ENCODE measurements at places on chromosomes 5 and 9. TPM values are rescaled to one million over a fixed set of nuclear protein-coding genes. Genes with fewer than 3 reads are reported as not detected.

DNA sequence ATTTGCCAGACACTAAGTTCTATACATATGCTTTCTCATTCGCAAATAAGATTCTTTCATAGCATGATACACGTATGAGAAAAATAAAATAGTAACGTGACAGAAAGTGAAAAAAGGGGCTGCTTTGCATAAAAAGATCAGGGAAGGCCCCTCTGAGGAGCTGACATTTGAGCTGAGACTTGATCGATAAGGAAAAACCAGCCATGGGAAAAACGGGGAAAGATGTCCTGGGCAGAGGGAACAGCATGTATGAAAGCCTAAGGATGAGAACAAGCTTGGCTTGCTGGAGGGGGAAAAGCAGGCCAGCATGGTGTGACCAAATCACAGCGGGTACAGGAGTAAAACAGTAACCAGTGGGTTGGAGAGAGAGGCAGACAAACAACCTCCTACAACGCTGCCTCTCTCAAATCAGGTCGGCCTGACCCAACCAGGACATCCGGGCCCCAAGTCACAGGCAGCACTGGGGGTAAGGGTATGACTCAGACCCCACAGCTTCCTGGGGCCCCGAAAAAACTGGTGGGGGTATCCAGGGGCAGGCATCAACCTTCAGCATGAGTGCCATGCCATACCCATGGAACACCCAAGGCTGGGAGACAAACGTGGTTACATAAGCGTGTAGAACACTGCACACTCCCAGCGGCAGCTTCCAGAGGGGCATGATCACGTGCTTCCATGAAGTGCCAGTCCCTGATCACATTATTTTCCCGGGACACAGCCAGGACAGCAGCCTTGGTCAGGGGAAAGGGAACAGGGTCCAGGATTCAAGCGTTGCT is 2.2 kb downstream of the TNIP1 start:
- peaks cover 38% of the 10 kb centered on the region for H3K4me1 ChIP-seq
- no peak overlapping the region for H3K27ac ChIP-seq
- H3K36me3 ChIP-seq: peaks cover 4% of the 10 kb centered on the region
- H3K27me3 ChIP-seq: no peaks in the 10 kb centered on the region
- no peak for DNase-seq

GRCh38 chr5:33692980-33693379 is 198.8 kb downstream of the ADAMTS12 start:
- no peak overlapping the region for H3K4me3 ChIP-seq
- H3K36me3 ChIP-seq: peaks cover 3% of the 10 kb centered on the region
- H3K4me1 ChIP-seq: peaks cover 42% of the 10 kb centered on the region
- peak overlapping the region; percentile 88 for H3K27ac ChIP-seq
- no peak for DNase-seq

- H3K36me3 ChIP-seq: peaks cover 37% of the 10 kb centered on the region
- H3K27me3 ChIP-seq: no peaks in the 10 kb centered on the region
- H3K4me1 ChIP-seq: no peaks in the 10 kb centered on the region
- no peak overlapping the region for H3K27ac ChIP-seq
These were observed 64.0 kb downstream of the UBAP1 start for GRCh38 chr9:34242830-34243229.

DNA sequence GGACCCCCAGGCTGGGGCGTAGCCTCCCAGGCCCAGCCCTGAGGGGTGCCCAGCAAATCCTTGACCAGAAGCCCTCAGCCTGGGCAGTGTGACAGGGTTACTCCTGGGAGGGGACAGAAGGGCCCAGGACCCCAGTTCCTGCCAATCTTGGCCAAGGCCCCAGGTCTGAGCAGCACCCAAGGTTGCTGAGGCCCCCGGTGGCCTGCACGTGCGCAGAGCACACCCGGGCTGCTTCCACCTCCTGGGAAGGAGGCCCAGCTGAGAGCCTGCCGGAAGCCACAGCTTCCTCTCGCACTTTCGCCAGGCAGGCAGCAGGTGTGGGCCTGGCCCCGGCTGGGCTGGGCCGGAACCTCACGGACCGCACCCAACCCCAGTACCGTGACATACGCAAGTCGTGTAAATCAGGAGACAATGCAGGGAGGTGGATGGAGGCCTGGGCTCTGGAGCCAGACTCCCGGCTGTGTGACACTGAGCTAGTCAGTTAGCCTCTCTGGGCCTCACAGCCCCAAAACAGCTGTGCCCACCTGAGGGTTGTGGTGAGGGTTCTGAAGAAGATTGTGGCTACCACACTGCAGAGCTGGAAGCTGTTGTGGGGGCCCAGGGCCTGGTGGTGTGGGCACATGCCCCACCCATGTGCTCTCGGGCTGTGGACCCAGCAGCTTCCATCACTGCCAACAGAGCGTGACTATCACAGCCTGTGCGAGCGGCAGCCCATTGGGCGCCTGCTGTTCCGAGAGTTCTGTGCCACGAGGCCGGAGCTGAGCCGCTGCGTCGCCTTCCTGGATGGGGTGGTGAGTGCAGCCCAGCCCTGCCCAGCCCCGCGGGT is 5.1 kb downstream of the GRK6 start:
- H3K27me3 ChIP-seq: no peaks in the 10 kb centered on the region
- H3K27ac ChIP-seq: no peak overlapping the region
- H3K4me3 ChIP-seq: no peak overlapping the region
- peak; percentile 75 for DNase-seq
- peaks cover 13% of the 10 kb centered on the region for H3K4me1 ChIP-seq

DNA sequence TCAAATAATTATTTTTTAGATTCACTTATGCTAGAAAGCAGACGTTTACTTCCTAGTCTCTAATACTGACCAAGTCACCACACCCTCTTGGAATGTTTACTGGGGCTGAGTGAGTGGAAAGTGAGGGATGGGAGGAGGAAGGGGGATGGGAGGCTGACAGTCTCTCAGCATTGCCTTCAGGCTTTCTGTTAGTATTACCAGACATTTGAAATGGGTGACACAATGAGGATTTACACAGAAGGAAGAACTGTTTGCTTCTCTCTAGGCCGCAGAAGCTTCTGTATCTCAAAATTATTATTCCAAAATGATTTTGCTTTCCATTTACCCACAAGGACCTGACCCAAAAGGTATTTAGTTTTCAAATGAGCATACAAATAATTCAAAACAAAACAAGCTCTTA is 232.8 kb upstream of the ZNF608 start:
- DNase-seq: no peak
- H3K36me3 ChIP-seq: no peaks in the 10 kb centered on the region
- no peak overlapping the region for H3K4me3 ChIP-seq
- H3K27ac ChIP-seq: no peak overlapping the region

DNA sequence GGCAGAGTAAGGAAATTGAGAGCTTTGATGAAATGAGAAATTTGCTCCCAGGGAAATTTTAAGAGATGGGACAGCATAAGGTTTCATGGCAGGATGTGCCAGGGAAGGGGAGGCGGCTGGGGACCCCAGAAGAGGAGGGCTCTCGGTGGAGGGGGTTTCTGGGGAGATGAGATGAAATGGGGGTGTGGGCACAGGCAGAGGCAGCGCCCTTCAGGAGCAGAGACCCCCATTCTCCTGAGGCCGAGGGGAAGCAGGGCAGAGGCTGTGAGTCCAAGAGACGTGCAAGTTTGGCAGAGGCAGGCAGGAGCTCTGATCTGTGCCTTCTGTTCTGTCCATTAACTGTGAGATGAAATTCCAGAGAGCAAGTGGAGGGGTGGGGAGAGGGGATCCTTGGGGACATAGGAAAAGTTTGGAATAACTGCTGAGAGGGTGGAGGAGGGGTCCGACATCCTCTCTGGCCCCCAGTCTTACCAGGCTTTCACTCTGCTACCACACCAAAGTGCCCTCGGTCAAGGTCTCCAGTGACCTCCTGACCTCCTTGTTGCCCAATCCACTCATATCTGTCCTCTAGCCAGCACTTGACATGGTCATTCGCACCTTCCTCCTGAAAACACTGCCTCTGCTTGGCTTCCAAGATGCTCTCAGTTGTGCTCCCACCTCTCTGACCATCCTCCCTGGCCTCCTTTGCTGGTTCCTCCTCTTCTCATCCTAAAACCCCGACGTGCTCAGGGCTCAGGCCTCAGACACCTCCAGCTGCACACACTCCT is 108.1 kb upstream of the MVB12B start:
- no peak overlapping the region for H3K27ac ChIP-seq
- peak; percentile 54 for DNase-seq
- no peak overlapping the region for H3K4me3 ChIP-seq
- H3K36me3 ChIP-seq: no peaks in the 10 kb centered on the region

DNA sequence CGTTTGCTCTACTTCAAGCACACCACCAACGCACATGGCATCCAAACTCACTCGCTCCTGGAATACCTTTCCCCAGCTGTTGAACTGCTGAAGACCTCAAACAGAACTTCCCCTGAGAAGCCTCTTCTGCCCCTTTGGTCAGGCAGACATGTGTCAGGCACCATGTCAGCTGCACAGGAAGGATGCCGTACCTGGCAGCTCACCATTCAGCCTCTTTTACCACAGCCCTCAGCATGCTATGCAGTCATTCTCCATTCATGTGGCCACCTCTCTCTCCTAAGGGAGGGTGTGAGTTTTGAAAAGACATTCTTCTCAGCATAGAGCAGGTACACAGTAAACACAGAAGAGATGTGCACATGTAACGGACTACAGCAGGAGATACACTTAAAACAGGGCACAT is 14.2 kb downstream of the IL4 start:
- H3K36me3 ChIP-seq: no peaks in the 10 kb centered on the region
- H3K27me3 ChIP-seq: no peaks in the 10 kb centered on the region
- no peak overlapping the region for H3K27ac ChIP-seq
- DNase-seq: no peak
- peaks cover 11% of the 10 kb centered on the region for H3K4me1 ChIP-seq
- no peak overlapping the region for H3K4me3 ChIP-seq

DNA sequence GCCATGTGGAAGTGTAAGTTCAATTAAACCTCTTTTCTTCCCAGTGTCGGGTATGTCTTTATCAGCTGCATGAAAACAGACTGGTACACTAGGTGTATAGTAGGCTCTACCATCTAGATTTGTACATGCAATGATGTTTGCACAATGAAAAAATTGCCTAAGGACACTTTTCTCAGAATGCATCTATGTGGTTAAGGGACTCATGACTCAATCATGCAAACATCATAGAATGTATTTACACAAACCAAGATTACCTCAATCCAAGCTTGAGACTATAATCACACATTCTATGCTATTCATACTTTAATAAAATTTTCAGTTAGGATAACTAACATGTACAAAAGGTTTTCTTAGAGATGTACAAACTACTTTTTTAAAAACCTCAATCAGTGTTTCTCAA is 1164.5 kb downstream of the CDH12 start:
- H3K4me1 ChIP-seq: no peaks in the 10 kb centered on the region
- no peak overlapping the region for H3K27ac ChIP-seq
- H3K4me3 ChIP-seq: no peak overlapping the region
- H3K36me3 ChIP-seq: no peaks in the 10 kb centered on the region
- H3K27me3 ChIP-seq: no peaks in the 10 kb centered on the region

DNA sequence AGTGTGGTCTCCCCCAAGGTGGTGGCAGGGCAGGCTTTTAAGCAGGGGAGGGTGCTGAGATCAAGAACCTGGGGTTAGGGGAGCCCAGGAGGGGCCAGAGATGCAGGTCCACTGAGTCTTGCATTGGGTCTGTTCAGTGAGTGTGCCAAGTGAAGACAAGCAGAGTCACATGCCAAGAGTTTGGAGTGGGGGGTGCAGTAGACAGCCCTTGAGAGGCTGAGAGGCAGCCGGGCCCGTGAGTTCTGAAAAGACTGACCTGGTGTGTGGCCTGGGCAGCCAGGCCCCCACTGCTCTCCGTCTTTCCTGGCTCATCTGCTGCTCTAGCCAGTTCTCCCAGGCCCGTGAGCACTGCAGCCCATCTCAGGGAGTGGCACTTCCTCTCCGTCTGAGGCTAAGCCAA is 120.0 kb downstream of the DAB2IP start:
- DNase-seq: peak; percentile 94
- peak overlapping the region; percentile 58 for H3K27ac ChIP-seq
- no peak overlapping the region for H3K4me3 ChIP-seq
- peaks cover 26% of the 10 kb centered on the region for H3K4me1 ChIP-seq
- no peaks in the 10 kb centered on the region for H3K27me3 ChIP-seq

- no peak for DNase-seq
- no peaks in the 10 kb centered on the region for H3K27me3 ChIP-seq
- no peak overlapping the region for H3K27ac ChIP-seq
- H3K36me3 ChIP-seq: peaks cover 50% of the 10 kb centered on the region
- H3K4me3 ChIP-seq: no peak overlapping the region
These were observed 114.1 kb upstream of the TXNDC8 start for GRCh38 chr9:110451726-110452125.

DNA sequence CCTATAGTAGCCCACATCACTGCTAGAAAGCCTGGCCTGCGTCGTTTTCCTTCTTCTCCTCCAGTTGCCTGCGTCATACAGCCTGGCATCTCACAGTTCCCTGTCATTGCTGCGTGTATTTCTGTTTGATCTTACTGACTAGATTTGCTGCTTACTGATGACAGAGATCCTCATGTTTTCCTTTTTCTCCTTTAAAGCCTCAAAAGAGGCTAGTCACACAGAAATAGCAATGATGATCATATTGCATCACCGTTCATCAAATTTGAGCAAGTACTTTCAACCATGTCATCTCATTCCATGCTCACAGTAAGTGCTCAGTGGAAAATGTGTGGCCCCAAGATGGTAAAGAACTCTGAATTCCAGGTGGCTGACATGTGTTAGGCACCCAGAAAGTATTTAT is 76.8 kb downstream of the MVB12B start:
- no peak for DNase-seq
- no peak overlapping the region for H3K27ac ChIP-seq
- no peaks in the 10 kb centered on the region for H3K27me3 ChIP-seq

DNA sequence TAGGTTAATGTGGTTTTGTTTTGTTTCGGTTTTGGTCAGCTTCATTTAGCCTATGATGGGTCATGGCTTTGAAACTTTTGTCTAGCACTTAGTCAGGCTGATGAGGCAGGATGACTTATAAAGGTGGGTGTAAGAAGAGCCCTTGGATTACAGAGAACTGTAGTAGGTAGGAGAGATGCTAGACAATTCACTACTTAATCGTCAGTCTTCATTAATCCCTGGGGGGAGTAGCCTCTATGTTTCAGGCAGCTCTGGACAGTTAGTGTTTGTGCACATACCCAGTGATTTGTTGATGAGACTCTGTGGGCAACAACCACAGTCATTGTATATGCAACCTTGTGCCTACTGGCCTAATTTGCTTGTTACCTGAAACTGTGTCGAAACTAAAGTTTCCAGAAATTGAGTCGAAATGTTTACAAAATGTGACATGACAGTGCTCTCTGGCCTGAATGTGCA is 113.3 kb downstream of the MTREX start:
- no peaks in the 10 kb centered on the region for H3K27me3 ChIP-seq
- no peak overlapping the region for H3K27ac ChIP-seq
- peaks cover 38% of the 10 kb centered on the region for H3K4me1 ChIP-seq

WDR38 gene
- not detected for total RNA-seq

INIP gene
- total RNA-seq: 15.6 TPM

FBP2 gene
- total RNA-seq: not detected

NOXA1 gene
- total RNA-seq: 0.88 TPM

CARD9 gene
- 5.1 TPM for total RNA-seq

SLC34A1 gene
- total RNA-seq: not detected

NUTM2G gene
- not detected for total RNA-seq

CCDC192 gene
- total RNA-seq: not detected
